ENCODE measurements at places on chromosomes 6 and 20. TPM values are rescaled to one million over a fixed set of nuclear protein-coding genes. Genes with fewer than 3 reads are reported as not detected.

HTR1B gene
- total RNA-seq = 0.57 TPM

PTCRA gene
- total RNA-seq = not detected

DDX27 gene
- total RNA-seq = 25.9 TPM

CDSN gene
- total RNA-seq = not detected

KCNQ5 gene
- total RNA-seq = 4.1 TPM

PPP1R18 gene
- total RNA-seq = 171 TPM

SHLD1 gene
- total RNA-seq = 3.1 TPM

OR12D3 gene
- not detected for total RNA-seq

DCDC2 gene
- total RNA-seq = not detected

FARS2 gene
- total RNA-seq = 18.1 TPM

MYB gene
- total RNA-seq = 0.13 TPM

C6orf15 gene
- not detected for total RNA-seq

AVP gene
- not detected for total RNA-seq

SNAI1 gene
- 15.1 TPM for total RNA-seq

PI16 gene
- 0.15 TPM for total RNA-seq

SLC22A23 gene
- 10.9 TPM for total RNA-seq

RAB32 gene
- total RNA-seq = 80.6 TPM

DEF6 gene
- total RNA-seq = 1.1 TPM

FAM209B gene
- total RNA-seq = not detected

MYBL2 gene
- 15.7 TPM for total RNA-seq

VWA7 gene
- total RNA-seq = 0.15 TPM

CYP39A1 gene
- 0.62 TPM for total RNA-seq

EYA4 gene
- total RNA-seq = 1.7 TPM

CCN2 gene
- total RNA-seq = 1,334 TPM

APOM gene
- total RNA-seq = 0.85 TPM

HLA-G gene
- not detected for total RNA-seq

SMPDL3A gene
- total RNA-seq = 8.2 TPM

SLC22A16 gene
- total RNA-seq = not detected

FITM2 gene
- 10.0 TPM for total RNA-seq

GSTA3 gene
- total RNA-seq = not detected

CTAGE9 gene
- not detected for total RNA-seq

CGA gene
- not detected for total RNA-seq

DDX39B gene
- total RNA-seq = 227 TPM

ANGPT4 gene
- not detected for total RNA-seq

POU3F2 gene
- total RNA-seq = not detected

SDC4 gene
- total RNA-seq = 21.2 TPM

DOK5 gene
- 9.0 TPM for total RNA-seq

C6orf141 gene
- not detected for total RNA-seq

IL17F gene
- total RNA-seq = not detected

LRRC73 gene
- 0.24 TPM for total RNA-seq

CENPB gene
- 91.1 TPM for total RNA-seq

BTNL2 gene
- total RNA-seq = not detected

DOP1A gene
- 25.1 TPM for total RNA-seq

MYL9 gene
- total RNA-seq = 237 TPM

SH3BGRL2 gene
- total RNA-seq = 2.7 TPM
